ENCODE measurements at places on chromosomes 16 and 17.

- DNase-seq: no peak
Observed at GRCh38 chr17:16314189-16314588, 39.1 kb downstream of the CENPV start.

DNA sequence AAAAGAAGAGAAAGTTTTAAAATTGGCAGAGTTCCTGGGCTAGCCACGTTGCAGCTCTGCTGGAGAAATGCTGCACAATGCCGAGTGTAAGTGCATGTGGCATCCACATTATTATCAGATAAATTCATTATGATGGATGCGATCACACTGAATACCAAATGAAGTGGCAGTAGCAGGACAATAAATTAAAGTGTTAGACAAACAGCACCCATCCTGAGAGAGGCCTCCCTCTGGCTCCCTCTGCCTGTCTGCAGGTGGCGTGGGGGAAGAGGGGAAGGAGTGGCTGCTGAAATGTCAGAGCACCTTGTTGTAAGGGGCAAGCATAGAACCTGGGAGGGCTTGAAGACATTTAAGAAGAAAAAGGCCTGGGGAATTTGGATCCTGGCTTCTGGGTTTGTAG is 324.1 kb downstream of the HAPSTR1 start:
- no peak for DNase-seq

GRCh38 chr16:3020604-3021448 is 658 bp downstream of the TNFRSF12A start:
- DNase-seq: peak; percentile 61

DNA sequence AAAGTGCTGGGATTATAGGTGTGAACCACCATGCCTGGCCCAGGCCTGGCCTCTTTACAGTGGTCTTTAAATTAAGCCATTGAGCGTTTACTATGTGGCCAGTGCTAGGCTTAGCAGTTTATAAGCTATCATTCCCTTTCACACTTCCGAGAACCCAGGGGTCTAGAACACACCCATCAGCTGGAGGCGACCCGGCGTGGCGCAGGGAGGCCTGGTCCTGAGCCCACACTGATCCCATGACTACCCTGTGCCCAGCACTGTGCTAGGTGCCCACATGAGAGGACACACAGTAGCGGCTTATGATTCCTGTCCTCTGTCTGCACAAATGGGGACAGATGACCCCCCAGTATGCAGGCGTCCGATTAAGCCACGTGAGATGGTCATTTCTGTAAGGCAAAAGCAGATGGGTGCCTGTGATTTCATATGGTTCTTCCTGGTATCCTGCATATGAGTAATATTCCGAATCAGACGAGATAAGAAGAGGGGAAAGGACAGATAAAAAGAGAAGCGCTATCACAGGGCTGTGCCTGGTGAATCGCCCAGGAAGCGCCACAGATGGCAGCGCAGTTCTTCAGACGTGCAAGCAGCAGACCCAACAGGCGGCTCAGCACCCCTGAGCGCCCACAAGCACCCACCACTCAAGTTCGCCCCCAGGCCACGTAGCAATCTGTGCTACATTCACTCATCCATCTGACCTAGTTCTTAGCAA is 5.3 kb downstream of the OSGIN1 start:
- DNase-seq: no peak

DNA sequence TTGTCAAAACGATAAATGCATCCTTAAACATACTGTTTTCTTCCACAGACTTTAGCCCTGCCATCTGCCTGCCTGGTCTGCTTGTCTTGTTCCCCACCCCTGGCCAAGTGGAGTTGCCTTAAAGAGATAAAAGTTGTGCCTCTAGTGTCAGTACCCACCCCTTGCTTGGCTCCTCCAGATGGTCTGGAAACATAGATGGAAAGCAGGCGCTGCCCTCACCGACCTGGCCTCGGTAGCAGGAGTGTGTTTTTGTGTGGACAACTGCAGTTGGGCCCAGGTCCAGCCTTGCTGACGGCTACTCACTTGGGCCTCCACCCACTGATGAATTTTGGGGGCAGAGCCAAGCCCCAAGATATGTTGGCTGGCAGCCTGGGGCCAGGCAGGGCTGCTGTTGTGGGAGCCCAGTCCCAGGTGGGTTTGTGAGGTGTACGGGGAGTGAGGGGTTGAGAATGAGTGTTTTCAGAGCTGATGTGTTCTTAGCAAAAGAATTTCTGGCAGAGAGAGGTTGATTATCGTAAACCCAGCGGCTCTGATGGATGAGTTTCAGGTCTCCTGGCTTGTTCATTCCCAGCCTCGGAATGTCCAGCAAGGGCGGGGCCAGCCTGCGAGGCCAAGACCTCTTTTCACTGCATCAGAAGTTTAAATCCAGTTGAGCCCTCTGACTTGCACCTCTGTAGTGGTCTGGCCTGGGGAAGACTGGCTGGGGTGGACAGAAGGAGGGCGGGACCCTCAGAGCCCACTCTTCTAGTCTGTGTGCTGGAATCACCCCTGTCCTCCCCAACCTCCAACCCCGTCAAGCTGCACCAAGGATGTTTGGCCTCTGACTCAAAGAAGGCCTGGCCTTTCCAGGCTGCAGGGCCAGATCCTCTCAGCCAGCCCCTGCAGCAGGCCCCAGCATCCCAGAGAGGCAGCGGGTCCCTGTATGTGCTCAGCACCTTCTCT is 179.7 kb downstream of the RAB11FIP4 start:
- DNase-seq: no peak

GRCh38 chr17:47208744-47209488 is at the start of gene MYL4:
Gene MYL4 (plus strand): TSS chr17:47209348. CDS start chr17:47209423, 75 bp downstream.
- no peak for DNase-seq

Data from activated CD4-positive, alpha-beta T cell treated with anti-CD3 and anti-CD28 coated beads for 48 hours (primary cell).